ENCODE measurements at places on chromosomes 4 and X.
A peak's percentile ranks its signal among the peaks of the same experiment; 100 is the strongest.

GRCh38 chrX:136065044-136065671 lies 79.9 kb downstream of the SLC9A6 start:
- no peak for DNase-seq

- no peak for DNase-seq
Measured at GRCh38 chr4:55921093-55921492, 27.7 kb upstream of the CEP135 start.

DNA sequence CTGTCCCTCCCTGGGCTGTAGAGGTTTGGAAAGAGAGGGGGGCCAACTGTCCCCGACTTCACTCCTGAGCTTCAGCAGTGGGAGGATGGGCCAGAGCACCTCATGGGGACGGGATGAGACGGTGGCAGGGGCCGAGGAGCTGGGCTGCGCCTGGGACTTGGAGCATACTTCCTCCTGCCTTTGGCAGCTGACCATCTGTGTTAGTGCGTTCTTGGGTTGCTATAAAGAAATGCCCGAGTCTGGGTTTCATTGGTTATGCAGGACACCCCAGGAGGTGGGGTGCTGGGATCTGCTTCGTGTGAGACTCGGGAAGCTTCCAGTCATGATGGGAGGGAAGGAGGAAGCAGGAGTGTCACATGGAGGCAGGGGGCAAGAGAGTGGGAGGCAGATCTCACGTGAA lies 7.4 kb downstream of the PSAPL1 start:
- no peak for DNase-seq

GRCh38 chrX:136711147-136711546 lies 63.2 kb downstream of the CD40LG start:
- DNase-seq: no peak

DNA sequence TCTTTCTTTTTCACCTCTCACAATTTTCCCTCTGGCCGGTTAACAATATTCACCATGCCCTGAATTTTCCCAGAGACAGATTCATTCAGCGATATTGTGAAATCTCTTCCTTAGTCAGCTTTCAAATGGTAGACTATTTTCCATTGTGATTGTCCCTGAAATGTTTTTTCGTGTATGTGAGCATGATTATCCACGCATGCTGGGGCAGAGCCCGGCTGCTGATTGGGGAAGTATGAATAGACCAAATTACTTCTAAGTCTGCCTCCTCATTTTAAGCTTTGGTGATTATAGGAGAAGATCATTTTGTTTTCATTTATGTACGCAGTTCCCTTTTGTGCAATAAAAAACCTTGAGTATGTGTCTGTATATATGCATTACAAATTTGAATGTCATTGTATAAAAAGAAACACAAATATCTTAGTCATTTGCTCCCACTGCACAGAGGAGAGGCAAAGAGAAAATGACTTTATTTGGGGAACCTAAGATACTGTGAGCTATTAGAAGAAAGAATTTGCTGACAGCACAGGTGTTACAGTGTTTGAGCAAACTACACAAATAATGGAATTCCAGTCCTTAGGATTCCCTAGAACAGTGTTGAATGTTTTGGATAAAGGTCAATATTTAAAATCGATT lies 11.3 kb downstream of the DTHD1 start:
- no peak for DNase-seq

DNA sequence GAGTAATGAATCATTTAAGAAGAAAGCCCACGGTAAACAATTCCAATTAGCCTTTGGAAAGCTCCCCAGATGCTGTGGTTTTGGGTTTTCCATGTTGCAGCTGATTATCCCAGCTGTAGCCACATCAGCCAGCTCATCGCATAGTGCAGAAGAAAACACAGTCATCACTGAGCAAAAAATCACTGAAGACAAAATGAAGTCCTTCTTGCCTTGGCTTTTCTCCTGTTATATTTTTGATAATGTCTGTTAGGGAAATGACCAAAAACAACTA lies 193.0 kb upstream of the C1QTNF7 start:
- DNase-seq: peak; percentile 62

Data from right renal pelvis (tissue), 4 donors.